ENCODE measurements at places on chromosomes 5 and 9.

DNA sequence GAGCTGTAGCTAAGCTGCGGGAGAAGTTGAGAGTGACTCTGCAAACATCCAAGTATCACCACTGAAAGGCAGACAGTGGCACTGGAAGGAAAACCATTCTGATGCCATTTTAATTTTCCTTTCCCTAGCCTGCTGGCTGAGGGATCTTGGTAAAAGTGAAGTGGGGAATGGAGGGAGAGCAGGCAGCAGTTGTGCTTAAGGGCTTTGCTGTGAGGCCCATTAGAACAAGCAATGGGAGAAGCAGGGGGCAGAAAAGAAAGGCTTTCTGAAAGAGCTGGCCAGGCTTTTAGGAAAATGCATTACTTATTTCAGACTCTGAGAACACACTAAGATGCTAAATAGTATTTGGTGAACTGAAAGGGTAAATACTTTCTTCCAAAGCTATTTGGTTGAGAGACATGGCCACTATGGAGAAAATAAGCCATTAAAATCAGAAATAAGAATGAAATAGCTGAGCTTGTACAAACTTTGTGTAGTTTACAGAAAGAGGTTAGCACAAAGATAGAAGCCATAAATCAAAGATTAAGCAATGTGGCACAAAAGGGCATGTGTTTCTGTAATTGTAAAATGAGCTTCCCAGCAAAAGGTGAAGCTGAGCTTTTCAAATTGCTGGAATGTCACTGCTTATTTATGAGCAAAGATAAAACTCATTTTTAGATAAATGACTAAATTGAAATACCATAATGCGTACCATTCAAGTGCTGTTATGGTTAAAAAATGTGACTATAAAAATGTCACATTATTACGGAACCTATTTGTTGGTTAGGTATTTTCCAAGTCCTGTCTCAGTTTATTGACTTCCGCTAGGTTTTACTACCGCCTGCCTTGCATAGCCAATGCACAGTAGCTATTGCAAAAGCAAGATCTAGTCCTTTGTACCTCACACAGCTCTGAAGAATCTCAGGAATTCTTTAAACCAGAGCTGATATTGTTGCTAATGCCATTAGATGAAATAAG is 20.8 kb downstream of the SNCAIP start:
- no peak for DNase-seq

GRCh38 chr5:10831419-10831818 is 70.4 kb upstream of the DAP start:
- DNase-seq, result peak; percentile 17

DNA sequence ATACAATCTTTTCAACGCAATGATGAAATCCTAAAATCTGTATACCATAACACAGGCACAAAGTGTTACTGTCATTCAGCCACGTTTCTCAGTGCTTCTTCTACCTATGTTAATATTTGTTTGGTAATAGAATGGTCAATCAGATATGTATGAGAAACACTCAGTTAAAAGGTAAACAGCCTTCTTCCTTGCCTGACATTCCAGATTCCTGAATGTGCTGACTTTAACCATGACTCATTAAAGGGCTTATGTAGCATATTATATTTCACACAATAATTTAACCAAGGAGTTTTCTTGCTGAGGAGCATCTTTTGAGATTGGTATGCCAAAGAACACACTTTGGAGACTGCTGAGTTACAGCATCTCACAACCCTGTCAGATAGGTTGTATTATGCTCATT is 187.6 kb downstream of the CETN3 start:
- no peak for DNase-seq

- no peak for DNase-seq
Observed at GRCh38 chr5:150294551-150295071, 5.0 kb upstream of the CAMK2A start.

DNA sequence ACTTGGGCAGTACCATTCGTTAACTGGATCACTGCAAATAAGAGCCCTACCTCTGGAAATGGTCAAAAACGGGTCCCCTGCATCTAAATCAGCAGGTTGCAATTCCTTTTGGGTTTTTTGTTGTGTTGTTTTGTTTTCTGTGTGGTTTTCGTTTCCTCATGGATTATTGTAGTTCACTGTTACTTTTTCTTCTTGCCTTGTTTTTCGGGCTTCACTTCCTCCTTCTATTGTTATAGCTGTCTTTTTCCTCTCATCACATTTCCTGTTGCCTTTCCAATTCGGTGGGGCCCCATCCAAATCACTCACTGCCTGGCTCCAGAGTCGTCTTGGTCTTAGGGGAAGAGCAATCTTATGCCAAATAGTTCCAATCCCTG is 8.7 kb upstream of the SSBP2 start:
- no peak for DNase-seq

- DNase-seq, result no peak
Observed at GRCh38 chr5:73351593-73351992, 97.0 kb downstream of the FOXD1 start.

DNA sequence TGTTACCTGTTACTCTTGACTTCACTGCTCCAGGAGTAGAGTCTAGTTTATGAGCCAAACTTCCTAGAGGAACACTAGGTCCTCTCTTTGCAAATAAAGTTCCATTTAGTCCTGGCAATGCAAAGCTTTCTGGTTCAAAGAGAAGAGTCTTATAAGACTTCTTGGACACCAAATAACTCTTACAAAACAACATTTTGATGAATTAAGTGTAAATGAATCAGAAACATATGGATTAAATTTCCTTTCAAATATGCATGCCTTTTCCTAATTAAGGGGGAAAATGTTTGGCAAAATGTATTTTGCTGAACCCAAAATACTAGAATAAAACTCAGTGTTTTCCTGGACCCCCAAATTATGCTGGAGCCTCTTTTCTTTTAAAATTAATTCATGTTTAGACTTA is 388.0 kb downstream of the FGF10 start:
- DNase-seq, result no peak

GRCh38 chr5:83342465-83342864 is 129.1 kb upstream of the VCAN start:
- no peak for DNase-seq

- peak; percentile 91 for DNase-seq
Observed at GRCh38 chr5:156479849-156480248, 152.9 kb downstream of the SGCD start.

DNA sequence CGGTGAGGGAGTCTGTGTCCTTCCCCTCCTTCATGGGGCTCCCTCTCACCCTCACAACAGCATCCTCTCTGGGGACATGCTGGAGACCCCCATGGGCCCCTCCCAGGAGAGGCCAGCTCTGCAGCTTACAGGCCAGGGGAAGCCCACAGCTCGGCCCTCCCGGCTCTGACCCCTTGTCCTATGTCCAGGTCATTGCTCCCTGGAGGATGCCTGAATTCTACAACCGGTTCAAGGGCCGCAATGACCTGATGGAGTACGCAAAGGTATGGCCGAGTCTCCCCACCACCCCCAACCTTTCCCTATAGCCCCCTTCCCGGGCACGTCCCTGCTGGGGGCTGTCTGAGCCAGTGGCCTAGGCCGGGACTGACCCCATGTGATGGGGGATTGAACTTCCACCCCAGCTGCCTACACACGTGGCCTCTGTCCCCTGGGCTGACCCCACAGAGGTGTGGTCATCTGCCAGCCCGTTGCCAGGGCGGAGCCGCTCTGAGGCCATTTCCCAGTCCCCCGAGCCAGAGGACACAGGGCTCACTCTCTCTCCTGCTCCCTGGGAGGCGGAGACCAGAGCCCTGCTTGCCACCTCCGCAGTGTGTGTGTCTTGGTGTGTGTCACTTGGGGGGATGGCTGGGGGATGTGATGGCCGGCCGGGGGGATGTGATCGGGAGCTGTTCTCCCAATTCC is 21.9 kb downstream of the ASS1 start:
- no peak for DNase-seq

GRCh38 chr5:168740092-168740800 is 161.1 kb upstream of the PANK3 start:
- no peak for DNase-seq

DNA sequence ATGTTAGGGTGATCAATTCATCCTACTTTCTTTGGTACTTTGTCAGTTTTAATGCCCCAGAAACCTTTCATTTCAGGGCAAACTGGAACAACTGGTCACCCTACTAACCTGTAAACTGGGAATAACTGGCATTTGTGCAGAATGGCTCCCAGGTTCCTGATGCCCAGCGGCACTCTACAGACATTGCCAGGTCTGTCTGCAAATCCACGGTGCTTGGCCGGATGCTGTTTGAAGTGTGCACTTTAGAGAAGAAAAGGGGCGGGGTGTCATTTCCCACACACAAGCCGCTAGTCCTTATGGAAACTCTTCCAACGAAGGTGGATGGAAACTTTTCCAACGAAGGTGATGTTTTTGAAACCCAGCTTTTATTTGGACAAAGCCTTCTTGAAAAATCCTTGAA is 49.9 kb upstream of the OTULINL start:
- no peak for DNase-seq

DNA sequence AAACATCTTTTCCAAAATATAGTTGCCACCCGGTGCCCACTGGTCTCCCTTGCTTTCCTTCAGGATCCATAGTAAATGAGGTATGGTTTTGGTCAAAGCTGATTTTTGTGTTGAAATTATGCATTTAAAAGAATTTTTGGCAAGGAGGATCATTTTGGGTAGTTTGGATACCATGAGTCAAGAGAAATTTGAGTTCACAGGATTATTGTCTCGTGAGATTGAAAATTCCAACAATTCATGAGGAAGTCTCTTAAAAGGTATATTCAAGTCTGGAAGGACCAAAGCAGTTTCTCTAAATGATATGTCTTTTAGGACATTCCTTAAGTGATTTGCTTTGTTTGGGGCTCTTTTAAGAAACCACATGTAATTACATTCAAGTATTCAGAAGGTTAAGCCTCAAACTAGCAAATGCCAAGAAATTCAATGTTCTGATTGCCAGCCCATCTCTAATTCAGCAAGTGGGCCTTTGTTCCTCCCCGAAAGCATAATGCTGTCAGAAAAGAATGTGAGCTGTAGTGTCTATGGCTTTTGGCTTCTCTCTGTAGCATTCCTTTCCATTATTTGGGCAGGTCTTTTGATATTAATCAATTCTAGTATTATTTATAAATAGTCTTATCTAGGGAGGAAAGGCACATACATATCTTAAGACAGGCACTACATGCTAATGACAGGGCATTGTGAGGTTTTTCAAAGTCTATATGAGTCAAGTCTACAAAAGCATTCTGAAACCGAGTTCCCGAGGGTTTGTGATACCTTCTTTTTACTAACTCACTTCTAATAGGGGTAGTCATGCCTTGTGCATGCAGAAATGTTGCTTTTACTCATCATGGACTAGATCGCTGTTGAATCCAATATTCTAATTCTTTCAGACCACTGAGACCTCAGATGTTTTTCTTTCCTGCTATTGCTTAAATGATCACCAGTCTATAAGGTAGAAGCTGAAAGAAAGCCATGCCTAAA is 453.9 kb downstream of the ENC1 start:
- no peak for DNase-seq

DNA sequence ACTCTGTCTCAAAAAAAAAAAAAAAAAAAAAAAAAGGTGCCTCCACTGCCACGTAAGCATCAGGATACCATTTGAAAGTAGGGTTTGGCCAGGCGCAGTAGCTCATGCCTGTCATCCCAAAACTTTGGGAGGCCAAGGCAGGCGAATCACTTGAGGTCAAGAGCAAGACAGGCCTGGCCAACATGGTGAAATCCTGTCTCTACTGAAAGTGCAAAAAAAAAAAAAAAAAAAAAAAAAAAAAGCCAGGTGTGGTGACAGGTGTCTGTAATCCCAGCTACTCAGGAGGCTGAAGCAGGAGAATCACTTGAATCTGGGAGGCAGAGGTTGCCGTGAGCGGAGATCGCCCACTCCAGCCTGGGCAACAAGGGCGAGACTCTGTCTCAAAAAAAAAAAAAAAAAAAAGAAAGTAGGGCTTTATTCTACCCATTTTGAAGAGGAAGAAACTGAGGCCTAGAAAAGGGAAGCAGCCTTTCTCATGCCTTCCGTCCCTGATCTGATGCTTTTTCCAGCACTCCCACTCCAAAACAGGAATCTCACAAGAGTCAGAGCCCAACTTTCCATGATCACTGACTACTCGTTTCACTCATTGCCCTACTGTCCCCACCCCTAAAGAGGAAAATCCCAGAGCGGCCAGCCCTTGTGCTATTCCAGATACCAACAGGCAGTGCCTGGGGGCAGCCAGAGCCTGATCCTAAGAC is 16.3 kb upstream of the CCIN start:
- no peak for DNase-seq

- DNase-seq, result no peak
Observed at GRCh38 chr5:167166696-167167095, 1124.7 kb upstream of the WWC1 start.

- DNase-seq, result no peak
Observed at GRCh38 chr9:87054999-87055686, 107.8 kb upstream of the GAS1 start.

- no peak for DNase-seq
Observed at GRCh38 chr5:17839848-17840247, 205.6 kb downstream of the TAF11L14 start.

DNA sequence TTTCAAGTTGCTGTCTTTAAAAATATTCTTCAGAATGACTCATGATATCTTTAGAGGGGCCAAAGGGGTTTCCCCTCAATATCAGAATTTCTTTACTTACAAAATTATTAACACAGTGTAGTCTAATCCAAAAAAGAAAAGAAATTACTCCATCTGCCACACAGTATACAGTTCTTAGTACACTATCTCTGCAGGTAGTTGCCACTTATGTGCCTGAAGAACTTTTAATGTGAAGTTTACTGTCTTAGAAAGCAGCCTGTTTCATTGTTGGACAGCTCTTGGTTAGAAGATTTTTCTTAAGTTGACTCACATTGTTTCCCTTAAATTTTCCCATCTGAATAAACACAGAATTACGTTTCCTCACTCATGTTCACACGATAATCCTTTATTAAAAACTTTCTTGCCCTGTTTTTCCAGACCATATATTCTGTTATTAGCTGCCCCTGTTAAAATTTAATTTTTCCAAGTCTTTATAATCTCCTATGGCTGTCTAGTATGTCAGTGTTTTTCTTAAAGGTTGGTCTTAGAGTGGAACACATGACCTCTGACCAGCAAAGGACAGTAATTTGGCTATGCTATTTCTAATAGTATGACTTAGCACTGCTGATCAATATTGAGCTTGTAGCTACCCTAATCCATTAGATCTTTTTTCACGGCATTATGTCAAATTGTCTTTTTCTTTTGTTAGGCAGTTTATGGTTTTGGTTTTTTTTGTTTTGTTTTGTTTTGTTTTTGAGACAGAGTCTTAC is 21.8 kb upstream of the FKTN start:
- DNase-seq, result peak; percentile 12

GRCh38 chr9:35520364-35520710 is 30.4 kb downstream of the RUSC2 start:
- DNase-seq, result no peak

GRCh38 chr5:57895766-57896165 is 413.2 kb upstream of the ACTBL2 start:
- no peak for DNase-seq

DNA sequence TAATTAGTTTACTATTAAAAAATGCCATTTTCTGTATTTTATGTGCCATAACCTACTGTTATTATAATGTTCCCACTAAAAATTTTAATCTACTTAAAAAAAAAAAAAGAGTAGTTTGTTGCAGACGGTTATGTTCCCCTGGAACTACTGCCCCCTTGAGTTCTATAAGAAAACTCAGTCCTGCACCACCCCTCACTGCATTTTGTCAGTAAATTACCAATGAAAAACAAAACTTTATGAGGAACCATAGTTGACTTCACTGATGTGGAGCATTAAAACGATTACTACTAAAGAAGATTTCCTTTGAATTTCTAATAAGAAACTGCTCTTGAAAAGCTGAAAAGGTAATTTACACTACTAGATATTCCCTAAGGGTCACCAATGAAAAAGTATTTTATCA is 288.7 kb downstream of the FBXL17 start:
- DNase-seq, result peak; percentile 9

Data from fibroblast of the conjunctiva (primary cell).